ENCODE measurements at places on chromosomes 2 and 18.

DNA sequence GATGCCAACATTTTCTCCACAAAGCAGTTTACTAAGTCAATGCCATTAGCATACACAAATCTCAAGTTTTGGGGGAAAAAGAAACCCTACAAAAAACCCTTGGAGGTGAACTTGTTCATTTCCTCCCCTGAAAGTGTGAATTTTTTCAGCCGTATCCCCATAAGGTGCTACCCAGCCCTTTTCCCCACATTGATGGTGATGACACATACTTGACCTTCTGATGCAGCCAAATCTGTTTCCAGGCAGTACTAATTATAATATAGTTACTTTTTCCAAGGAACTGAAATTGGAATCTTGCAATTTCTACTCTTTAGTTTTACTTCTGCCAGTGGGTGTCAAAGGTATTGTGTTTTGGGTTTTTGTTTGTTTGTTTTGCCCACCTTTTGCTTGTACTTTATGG lies 474.5 kb downstream of the TGIF1 start:
- no peak for ATAC-seq

GRCh38 chr18:65124633-65125032 lies 626.2 kb upstream of the CDH7 start:
- ATAC-seq = no peak

DNA sequence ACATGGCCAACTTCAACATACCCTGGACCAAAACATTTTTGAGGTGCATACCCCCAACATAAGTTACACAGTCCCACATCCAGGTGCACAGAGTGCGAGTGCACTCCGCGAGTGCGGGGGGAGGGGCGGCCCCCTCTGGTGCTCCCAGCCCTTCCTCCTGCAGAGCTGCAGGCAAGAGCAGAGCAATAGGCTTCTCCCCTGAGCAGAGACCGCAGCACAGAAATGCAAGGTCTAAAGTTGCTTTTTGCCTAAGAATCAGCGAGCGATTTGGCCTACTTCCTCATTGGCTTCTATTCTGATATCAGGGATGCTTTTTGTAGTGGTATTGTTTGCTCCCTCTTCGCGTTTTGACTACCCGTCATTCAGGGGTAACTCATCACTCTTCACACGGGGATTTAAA lies 40.6 kb downstream of the BOLA3 start:
- ATAC-seq = no peak

DNA sequence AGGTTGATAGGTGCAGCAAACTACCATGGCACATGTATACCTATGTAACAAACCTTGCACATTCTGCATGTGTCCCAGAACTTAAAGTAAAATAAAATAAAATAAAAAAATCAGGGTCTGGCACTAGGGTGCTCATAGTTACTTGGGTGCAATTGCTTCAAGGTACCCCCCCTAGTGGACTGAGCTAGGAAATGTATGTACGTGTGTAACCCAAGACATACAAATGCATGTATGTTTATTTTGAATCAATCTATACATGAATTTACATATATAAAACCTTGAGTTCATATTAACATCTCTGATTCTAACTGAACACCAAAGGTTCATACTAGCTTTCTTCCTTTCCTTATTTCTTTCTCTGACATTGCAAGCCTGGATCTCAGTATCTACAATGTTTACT lies 51.5 kb downstream of the USP37 start:
- ATAC-seq = no peak

- no peak for ATAC-seq
These were observed 5.3 kb downstream of the CERS6 start for GRCh38 chr2:168461178-168461941.

GRCh38 chr2:164187121-164187520 lies 434.2 kb downstream of the GRB14 start:
- no peak for ATAC-seq

GRCh38 chr18:30387401-30387800 lies 655.1 kb downstream of the DSC3 start:
- ATAC-seq = no peak

DNA sequence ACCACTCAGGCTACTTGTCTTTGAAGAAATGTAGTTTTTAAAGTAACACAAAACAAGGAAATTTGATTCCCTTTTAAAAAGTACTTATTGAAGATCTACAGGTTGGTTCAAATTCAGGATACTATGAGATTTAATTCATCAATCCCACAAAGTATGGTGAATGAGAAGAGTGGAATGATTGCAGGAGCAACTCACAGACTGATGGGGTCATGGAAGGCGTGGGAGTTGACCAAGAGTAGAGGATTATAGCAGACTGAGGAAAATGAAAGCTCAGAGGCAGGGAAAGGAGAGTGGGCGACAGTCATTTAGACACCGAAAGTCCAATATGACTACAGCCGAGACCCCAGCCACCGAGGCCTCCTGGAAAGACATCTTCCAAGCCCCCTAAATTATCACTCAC lies 12.5 kb upstream of the DAPL1 start:
- ATAC-seq = no peak

DNA sequence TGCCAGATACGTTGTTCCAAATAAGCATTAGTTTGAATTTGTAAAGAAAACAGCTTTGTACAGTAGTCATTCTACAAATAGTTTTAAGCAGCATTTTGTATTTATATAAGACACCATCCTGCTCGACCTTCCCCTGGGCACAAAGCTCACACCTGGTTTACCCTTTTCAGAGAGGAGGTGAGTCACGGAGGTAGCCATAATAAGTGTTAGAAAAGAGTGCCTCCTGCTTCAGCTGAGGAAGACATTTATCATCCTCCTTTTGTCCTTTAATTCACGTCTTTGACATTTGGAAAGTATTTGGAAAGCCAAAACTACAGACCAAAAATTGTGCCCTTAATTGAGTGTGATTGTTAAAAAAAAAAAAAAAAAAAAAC lies 6.8 kb downstream of the RAB12 start:
- ATAC-seq = no peak

DNA sequence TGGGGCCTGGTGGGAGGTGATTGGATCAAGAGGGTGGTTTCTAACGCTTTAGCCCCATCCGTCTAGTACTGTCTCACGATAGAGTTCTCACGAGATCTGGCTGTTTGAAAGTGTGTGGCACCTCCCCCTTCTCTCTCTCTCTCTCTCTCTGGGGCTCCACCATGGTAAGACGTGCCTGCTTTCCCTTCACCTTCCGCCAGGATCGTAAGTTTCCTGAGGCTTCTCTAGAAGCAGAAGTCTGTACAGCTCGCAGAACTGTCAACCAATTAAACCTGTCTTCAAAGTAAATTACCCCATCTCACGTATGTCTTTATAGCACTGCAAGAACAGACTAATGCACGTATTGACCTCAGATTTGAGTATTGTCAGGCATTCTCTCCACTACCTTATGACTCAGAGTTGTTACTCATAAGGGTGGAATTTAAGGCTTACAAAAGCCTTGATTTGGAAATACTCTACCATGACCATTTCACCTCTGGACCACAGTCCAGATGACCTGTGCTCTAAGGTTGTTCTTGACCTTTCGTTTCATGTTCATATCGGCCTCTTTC lies 99.5 kb upstream of the AGAP1 start:
- ATAC-seq = no peak

DNA sequence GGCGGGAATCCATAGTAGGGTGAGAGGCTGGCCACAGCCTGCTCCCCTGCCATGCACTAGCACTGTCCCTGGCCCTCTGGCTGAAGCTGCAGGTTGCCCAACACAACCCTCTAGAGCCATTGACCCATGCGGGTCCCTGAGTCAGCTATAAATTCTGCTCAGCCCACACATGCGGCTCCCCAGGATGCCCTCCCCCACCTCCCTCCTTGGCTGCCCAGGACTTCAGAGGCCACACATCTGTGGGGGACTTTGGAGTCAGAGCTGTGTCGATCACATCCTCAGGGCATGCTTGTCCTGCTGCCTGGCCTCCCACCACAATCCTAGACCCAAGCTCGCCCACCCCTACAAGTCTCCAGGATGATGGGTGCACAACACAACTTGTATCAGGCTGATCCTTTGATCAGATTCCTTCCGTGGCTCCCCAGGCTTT lies 97.0 kb downstream of the TFCP2L1 start:
- no peak for ATAC-seq

DNA sequence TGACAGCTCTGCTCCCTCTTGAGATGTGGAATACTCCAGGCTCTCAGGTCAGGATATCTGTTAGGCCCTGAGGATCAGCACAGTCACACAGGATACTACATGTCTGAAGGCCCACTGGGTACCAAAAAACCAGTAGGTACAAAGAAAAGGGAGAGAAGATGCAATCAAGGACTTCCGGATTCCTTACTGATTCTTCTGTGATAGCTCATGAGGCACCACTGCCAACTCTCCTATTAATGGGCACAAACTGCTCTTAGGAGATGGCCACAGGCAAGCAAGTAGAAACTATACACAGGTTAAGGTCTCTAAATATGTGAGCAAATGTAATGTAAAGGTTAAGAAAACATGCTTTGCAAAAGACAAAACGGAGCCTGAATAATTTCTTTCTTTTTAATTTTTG lies 3.5 kb downstream of the TMEM127 start:
- ATAC-seq = no peak

GRCh38 chr2:164898475-164898874 lies 56.9 kb downstream of the SLC38A11 start:
- ATAC-seq = no peak

GRCh38 chr2:5367321-5367720 lies 324.9 kb upstream of the SOX11 start:
- no peak for ATAC-seq

GRCh38 chr2:241064008-241064801 lies 37.9 kb downstream of the MTERF4 start:
- peak; percentile 69 for ATAC-seq

- no peak for ATAC-seq
These were observed 123.6 kb downstream of the TWIST2 start for GRCh38 chr2:238971318-238972145.

- ATAC-seq = no peak
These were observed 105.9 kb upstream of the ID2 start for GRCh38 chr2:8575834-8576423.

GRCh38 chr2:126241001-126241400 lies 415.0 kb upstream of the GYPC start:
- ATAC-seq = no peak

DNA sequence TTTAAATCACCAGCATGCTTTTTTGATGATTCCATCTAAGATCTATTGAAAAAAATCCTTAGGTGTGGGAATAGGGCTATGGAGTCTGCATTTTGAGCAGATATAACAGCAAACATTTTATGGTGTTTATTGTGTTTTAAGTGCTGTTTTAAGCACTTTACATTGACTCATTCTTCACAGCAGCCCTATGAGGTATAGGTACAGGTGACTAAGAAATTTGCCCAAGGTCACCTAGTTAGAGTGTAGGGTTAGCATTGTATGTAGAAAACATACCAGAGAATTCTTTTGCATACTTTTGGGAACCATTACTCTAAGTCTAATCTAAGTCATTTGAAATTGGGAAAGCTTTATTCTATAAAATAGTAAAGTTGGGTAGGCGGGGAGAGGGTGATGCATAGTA lies 31.3 kb downstream of the PPM1B start:
- ATAC-seq = no peak

GRCh38 chr2:231601356-231602229 lies 8.9 kb downstream of the TEX44 start:
- ATAC-seq = peak; percentile 63

DNA sequence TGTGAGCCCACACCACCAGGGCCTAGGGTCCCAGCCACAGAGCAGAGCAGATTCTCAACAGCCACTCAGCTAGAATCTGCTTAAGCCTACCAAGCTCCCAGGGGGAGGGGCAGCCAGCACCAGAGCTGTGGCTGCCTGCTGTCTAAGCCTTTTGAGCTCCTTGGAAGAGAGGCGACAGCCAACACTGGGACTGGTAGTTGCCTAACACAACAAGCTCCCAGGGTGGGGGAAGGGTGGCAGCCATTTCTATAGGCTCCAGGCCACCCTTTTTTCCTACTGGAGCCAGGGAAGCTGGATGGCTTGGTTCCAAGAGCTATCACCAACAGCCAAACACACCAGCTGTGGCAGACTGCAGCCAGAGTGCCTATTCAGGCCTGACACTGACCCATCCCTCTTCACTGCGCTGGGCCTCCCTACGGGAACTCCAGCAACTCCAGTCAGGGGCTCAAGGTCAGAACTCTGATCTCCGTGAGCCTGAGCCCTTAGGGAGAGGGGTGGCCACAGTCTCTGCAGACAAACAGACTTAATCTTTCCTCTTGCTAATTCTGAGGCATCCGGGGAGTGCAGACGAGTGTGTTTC lies 1824.3 kb upstream of the CELF4 start:
- ATAC-seq = no peak

GRCh38 chr18:40672590-40672989 lies 1282.4 kb upstream of the PIK3C3 start:
- ATAC-seq = no peak

DNA sequence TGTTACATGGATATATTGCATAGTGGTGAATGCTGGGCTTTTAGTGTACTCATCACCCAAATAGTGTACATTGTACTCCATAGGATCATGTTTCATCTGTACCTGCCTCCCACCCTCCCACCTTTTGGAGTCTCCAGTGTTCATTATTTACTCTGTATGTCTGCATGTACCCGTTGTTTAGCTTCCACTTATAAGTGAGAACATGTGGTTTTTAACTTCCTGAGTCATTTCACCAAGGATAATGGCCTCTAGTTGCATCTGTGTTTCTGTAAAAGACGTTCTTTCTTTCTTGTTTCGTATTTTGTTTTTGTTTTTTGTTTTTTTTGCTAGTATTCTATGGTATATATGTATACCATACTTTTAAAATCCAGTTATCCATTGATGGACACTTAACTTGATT lies 107.5 kb downstream of the MSTN start:
- ATAC-seq = no peak

DNA sequence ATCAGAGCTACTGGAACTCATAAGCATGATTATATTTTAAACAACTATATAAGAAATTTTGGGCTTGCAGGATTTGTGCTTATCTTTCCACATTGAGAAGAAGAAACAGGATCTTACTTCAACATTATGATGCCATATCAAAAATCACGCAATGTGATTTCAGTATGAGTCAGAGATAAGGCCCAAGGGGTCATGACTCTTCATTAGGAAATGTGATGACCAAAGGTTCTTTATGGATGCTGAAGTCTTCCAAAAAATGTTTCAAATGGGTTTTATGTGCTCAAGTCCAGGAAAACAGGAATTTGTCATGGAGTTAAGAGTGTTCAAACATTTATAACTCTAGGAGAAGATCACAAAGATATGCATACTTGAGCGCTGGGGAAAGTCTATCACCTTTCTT lies 7.8 kb upstream of the SERPINB2 start:
- no peak for ATAC-seq

GRCh38 chr2:8541223-8541622 lies 140.6 kb upstream of the ID2 start:
- ATAC-seq = no peak

GRCh38 chr2:228104215-228104614 lies 77.3 kb downstream of the SPHKAP start:
- ATAC-seq = no peak

DNA sequence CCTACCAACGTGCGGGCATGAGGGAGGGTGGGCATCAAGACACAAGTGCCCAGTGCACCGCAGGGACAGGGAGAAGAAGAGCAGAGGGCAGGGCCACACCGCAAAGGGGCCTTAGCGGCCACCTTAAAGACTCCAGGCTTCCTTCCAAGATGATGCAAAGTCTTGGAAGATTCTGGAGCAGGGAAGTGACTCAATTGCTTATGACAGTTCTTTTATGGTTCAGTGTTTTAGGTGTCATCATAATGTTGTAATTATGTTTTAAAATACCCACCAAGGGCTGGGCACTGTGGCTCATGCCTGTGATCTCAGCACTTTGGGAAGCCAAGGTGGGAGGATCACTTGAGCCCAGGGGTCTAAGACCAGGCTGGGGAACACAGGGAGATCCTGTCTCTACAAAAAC lies 44.5 kb upstream of the SEMA4C start:
- no peak for ATAC-seq

- ATAC-seq = no peak
These were observed 3.2 kb downstream of the CD207 start for GRCh38 chr2:70832386-70832785.

- ATAC-seq = no peak
These were observed 320.5 kb downstream of the DPP10 start for GRCh38 chr2:114762986-114763385.

Measured in activated CD4-positive, CD25-positive, alpha-beta regulatory T cell treated with anti-CD3 and anti-CD28 coated beads, Interleukin-2, amount 50 U/mL, for 24 hours (primary cell).